Thymus (tissue), 14 donors: ENCODE measurements at places on chromosomes 5 and 9.

DNA sequence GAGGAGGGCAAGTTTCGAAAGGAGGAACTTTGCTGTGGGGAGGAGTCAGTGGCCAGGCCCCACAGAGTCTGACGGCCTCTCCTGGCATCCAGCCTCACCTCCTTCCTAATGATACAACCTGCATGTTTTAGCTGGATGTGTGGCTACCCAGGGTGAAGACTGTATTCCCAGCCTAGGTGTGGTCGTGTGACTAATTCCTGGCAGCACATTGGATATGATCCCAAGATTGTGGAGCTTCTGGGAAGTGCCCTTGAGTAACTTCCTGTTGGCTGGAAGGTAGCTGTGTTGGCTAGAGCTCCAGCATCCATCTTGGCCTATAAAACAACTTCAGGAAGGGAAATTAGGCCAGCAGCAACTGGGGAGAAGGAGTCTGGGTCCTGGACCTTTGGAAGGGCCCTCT is 19.0 kb upstream of the LPCAT1 start:
- no peak overlapping the region for H3K27ac ChIP-seq
- H3K4me1 ChIP-seq = no peaks in the 10 kb centered on the region
- H3K36me3 ChIP-seq = no peaks in the 10 kb centered on the region

- peaks cover 26% of the 10 kb centered on the region for H3K4me1 ChIP-seq
- no peak overlapping the region for H3K4me3 ChIP-seq
- H3K36me3 ChIP-seq = no peaks in the 10 kb centered on the region
These were observed 14.0 kb downstream of the MAP3K1 start for GRCh38 chr5:56829137-56829908.

DNA sequence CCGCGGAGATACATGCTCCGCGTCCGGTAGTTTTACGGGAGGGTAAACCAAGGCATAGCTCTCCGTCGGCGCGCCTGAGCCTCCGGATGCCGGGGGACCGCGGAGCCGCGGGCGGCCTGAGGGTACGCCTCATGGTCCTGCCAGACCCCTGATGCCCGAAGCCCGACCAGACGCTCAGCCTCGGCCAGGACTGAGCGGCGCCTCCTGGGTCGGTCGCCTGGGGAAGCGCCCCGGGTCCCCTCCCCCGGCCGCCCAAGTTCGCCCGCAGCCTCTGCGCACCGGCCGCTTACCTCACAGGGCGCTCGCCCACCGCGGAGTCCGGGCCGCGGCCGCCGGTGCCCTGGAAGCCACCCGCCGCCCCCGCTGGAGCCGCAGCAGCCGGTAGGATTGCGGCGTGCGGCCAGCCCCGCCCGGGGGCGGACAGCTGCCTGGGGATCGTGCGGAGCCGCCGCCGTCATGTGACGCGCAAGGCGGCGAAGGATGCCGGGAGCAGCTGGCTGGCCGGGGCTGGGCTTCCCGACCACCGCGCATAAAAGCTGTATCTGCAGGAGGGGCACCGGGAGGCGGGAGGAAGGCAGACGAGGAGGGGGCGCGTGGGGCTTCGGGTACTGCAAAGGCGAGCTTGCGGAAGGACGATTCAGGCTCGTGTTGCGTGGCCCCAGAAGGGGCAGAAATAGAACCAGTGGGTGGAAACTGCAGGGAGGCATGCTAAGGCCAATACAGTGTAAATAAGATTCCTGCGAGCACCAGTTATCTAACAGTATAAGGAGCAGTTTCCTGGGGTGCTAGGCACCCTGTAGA is at the start of gene FBXO10:
FBXO10 (minus strand) TSS at position 460 of the 801 bp plus-strand sequence. CDS start 34,612 bp downstream, outside the sequence.
- peak within 1 kb of the TSS; percentile 53 for H3K4me3 ChIP-seq
- peak; percentile 68 for DNase-seq
- peaks cover 3% of the 10 kb centered on the region for H3K36me3 ChIP-seq
- peaks cover 8% of the 10 kb centered on the region for H3K4me1 ChIP-seq
- H3K27ac ChIP-seq = peak within 1 kb of the TSS; percentile 69
- H3K27me3 ChIP-seq = no peaks in the 10 kb centered on the region

DNA sequence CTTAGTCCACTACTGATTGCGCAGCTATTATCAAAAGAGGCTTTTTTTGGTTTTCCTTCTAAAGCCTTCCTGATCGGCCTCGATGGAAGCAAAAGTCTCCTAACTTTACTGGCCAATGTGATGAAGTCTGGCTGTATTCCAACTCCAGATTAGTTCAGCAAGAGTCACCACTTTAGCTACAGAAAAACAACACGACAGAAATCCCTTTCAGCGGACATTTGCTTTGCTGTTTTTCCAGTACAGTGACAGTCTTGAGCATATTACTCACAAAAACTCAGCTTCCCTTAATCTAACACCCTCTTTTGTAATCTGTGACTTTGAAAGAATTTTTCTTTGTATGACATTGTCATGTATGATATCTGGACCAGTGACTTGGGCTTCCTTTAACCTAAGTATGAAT is 95.7 kb downstream of the HOMER1 start:
- H3K36me3 ChIP-seq = no peaks in the 10 kb centered on the region
- H3K4me1 ChIP-seq = no peaks in the 10 kb centered on the region
- no peak overlapping the region for H3K4me3 ChIP-seq
- no peak overlapping the region for H3K27ac ChIP-seq

DNA sequence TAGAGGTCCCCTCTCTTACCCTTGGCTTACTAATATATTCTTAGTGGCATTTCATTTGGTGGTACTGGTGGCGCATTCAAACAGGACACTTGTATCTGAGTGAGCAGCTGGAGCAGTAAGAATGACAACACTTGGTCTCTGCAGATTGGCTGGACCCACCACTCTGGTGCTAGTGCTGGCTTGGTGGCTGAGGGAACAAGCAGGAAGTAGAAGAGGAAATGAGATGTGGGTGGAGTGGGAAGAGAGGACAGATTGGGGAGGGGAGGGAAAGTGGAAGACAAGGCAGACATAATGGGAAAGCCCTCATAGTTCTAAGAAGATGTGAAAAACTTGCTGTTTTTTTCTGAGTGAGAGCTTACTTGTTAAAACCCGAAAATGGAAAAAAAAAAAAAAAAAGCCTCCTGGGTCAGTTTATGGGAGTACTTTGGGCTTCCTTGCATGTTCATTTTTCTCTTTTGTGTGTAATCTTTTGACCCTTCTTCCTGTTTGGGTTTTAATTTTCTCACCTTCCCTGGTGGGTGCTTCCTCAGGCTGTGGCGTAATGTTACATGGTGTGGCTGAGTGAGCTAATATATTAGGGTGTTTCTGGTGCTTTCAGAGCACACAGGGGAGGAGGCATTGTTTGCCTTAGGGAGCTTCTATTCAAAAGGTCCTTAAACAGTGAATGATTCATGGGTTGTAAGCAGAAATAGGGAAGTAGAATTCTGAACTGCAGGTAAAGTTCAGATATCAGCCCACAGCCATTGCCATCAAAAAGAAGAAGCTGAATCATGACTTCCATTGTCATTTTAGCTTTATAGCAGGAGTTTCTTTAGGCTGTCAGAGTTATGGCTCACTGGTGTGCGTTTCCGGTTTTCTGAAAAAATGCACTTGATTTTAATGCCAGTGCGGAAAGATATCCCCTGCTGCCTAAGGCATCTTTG is 52.3 kb downstream of the TLE4 start:
- DNase-seq = no peak
- H3K4me3 ChIP-seq = no peak overlapping the region
- H3K27ac ChIP-seq = peak overlapping the region; percentile 31
- H3K36me3 ChIP-seq = no peaks in the 10 kb centered on the region
- H3K4me1 ChIP-seq = peaks cover 10% of the 10 kb centered on the region

DNA sequence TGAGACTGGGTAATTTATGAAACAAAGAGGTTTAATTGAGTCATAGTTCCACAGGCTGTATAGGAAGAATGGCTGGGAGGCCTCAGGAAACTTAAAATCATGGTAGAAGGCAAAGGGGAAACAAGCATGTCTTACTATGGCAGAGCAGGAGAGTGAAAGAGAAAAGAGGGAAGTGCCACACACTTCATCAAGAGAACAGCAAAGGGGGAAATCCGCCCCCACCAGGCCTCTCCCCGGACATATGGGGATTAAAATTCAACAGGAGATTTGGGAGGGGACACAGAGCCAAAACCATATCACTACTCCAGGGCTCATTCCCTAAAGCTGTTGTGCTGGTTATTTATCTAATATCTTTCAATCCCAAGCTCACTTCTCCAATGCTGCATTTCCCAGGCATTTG is 50.2 kb upstream of the NR3C1 start:
- no peaks in the 10 kb centered on the region for H3K4me1 ChIP-seq
- H3K27ac ChIP-seq = no peak overlapping the region
- H3K4me3 ChIP-seq = no peak overlapping the region
- DNase-seq = no peak

DNA sequence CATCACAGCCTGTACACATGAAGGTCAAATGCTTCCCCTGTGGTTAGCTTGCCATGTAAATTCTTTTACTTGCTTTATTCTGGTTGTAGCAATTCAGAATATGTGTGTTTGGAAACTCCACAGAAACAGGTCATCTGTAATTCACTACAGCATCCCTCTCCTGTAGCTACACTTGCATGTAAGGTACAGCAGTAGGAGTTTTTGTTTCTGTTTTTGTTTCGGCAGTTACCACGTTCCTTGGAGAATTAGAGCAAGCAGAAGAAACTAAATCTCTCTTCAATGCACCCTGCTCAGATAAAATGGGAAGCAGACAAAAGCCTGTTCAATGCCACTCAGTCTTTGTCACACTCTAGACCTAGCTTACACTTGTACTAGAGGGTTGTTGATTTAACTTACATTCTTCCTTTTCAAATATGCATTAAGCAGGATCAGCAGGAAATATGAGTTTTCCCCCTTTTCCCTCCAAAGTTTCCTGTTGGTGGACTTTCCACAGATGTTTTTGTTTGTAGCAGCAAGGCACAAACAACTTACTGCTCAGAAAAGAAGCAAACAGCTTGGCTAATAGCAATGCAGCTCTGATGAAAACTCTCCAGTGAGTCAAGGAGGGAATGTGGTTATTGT is 80.9 kb downstream of the YIPF5 start:
- H3K27me3 ChIP-seq = no peaks in the 10 kb centered on the region
- no peak for DNase-seq
- H3K27ac ChIP-seq = peak overlapping the region; percentile 26
- H3K36me3 ChIP-seq = no peaks in the 10 kb centered on the region

GRCh38 chr5:142590451-142591231 is 95.2 kb downstream of the FGF1 start:
- no peak overlapping the region for H3K27ac ChIP-seq
- DNase-seq = no peak
- peaks cover 4% of the 10 kb centered on the region for H3K27me3 ChIP-seq
- H3K4me1 ChIP-seq = no peaks in the 10 kb centered on the region
- no peak overlapping the region for H3K4me3 ChIP-seq

GRCh38 chr9:79652598-79652997 is 80.8 kb downstream of the TLE4 start:
- H3K4me3 ChIP-seq = no peak overlapping the region
- H3K27me3 ChIP-seq = no peaks in the 10 kb centered on the region
- DNase-seq = no peak
- H3K27ac ChIP-seq = no peak overlapping the region
- H3K36me3 ChIP-seq = peaks cover 7% of the 10 kb centered on the region
- no peaks in the 10 kb centered on the region for H3K4me1 ChIP-seq

GRCh38 chr5:82347201-82347865 is 69.2 kb upstream of the RPS23 start:
- H3K27me3 ChIP-seq = no peaks in the 10 kb centered on the region
- H3K4me3 ChIP-seq = no peak overlapping the region
- peaks cover 69% of the 10 kb centered on the region for H3K4me1 ChIP-seq
- DNase-seq = no peak

DNA sequence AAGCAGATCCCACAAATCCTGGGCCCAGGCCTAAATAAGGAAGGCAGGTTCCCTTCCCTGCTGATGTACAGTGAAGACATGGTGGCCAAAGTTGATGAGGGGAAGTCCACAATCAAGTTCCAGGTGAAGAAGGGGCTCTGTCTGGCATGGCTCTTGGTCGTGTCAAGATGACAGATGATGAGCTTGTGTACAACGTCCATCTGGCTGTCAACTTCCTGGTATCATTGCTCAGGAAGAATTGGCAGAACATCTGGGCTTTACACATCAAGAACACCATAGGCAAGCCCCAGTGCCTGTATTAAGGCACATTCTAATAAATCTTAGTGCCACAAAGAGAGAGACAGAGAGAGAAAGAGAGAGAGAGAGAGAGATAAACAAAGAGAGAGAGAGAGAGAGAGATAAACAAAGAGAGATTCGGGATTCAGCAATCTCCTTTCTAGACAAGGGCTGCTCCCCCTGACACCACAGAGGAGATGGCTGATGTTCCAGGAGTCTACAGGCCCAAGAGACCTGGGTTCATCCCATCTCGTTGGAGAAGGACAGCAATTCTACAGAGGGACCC is 45.5 kb upstream of the HSPA9 start:
- no peaks in the 10 kb centered on the region for H3K36me3 ChIP-seq
- H3K27me3 ChIP-seq = peaks cover 2% of the 10 kb centered on the region
- H3K4me1 ChIP-seq = peaks cover 15% of the 10 kb centered on the region
- no peak overlapping the region for H3K4me3 ChIP-seq

DNA sequence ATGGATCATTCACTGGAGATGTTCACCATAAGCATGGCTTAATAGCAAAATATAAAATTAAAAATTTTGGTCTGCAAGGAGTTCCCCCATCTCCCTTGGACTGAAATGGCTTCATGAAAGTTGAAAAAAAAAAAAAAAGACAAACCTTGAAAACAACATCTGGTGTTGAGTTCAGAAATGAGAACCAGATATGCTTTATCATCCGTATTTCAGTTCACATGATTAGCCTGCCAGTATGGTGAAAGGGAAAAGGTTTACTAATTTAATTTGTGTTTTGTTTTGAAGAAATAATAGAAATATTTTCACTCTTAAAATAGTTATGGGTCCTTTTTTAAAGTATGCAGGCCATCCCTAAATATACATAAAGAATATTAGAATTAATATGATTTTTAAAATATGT is 67.8 kb downstream of the TMEM167A start:
- H3K4me3 ChIP-seq = no peak overlapping the region
- no peak for DNase-seq
- H3K27me3 ChIP-seq = no peaks in the 10 kb centered on the region
- H3K36me3 ChIP-seq = no peaks in the 10 kb centered on the region

- no peak for DNase-seq
- no peak overlapping the region for H3K4me3 ChIP-seq
- no peaks in the 10 kb centered on the region for H3K27me3 ChIP-seq
These were observed 23.0 kb downstream of the CDH10 start for GRCh38 chr5:24621792-24622191.

- DNase-seq = no peak
- no peaks in the 10 kb centered on the region for H3K36me3 ChIP-seq
- H3K27ac ChIP-seq = no peak overlapping the region
- H3K4me3 ChIP-seq = no peak overlapping the region
- H3K4me1 ChIP-seq = peaks cover 21% of the 10 kb centered on the region
- H3K27me3 ChIP-seq = no peaks in the 10 kb centered on the region
These were observed 182.2 kb downstream of the AUH start for GRCh38 chr9:91179237-91180138.

- no peaks in the 10 kb centered on the region for H3K36me3 ChIP-seq
- H3K27ac ChIP-seq = no peak overlapping the region
- H3K4me1 ChIP-seq = no peaks in the 10 kb centered on the region
- H3K27me3 ChIP-seq = no peaks in the 10 kb centered on the region
- no peak for DNase-seq
These were observed 513.5 kb downstream of the MTRR start for GRCh38 chr5:8382456-8382855.

GRCh38 chr5:61232490-61233050 is 70.3 kb upstream of the SMIM15 start:
- H3K36me3 ChIP-seq = no peaks in the 10 kb centered on the region
- no peak for DNase-seq
- H3K4me3 ChIP-seq = no peak overlapping the region
- H3K27ac ChIP-seq = no peak overlapping the region
- no peaks in the 10 kb centered on the region for H3K27me3 ChIP-seq
- H3K4me1 ChIP-seq = no peaks in the 10 kb centered on the region

- H3K36me3 ChIP-seq = no peaks in the 10 kb centered on the region
- no peak overlapping the region for H3K4me3 ChIP-seq
- no peaks in the 10 kb centered on the region for H3K4me1 ChIP-seq
- H3K27me3 ChIP-seq = no peaks in the 10 kb centered on the region
These were observed 117.5 kb downstream of the ADAMTS2 start for GRCh38 chr5:179227580-179228311.
